ENCODE measurements at places on chromosomes 7 and 10.
A peak's percentile ranks its signal among the peaks of the same experiment; 100 is the strongest.

DNA sequence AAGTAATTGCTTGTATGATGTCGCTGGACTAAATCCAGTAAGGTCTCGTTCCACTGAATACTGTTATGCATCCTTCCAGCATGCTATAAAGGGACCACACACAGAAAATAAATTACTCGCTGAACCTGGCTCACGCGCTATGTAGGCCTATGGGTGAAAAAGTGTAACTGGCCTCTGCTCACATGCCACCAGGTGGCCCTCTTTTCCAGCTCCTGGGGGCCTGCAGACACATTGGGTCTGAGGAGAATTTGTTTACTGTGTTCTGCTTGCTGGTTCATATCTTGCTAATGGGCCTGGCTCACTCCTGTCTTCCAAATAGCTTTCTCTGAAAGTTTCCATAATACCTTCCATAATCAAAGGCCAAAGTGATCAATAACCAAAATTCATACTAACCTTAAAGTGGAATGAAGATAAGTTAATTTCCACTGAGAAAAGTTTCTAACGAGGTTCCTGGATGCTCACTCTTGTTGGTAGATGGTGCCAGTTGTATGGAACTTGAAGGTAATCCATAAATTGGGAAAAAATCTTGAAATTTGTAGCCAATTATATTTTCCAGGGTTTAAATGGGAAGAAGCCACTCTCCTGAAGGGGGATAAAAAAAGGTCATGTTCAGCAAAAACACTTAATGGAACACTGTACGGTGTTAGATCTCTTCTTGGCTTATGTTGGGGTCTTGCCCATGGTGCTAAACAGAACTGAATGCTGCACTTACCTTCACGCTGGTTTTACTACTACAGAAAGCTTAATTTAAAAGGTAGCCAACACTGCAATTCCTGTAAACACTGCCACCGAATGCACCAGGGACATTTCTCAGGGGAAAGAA is 27.0 kb upstream of the ZPBP start:
- DNase-seq = peak; percentile 38

- DNase-seq = no peak
These were observed 5.6 kb downstream of the SNX13 start for GRCh38 chr7:17934612-17935240.

DNA sequence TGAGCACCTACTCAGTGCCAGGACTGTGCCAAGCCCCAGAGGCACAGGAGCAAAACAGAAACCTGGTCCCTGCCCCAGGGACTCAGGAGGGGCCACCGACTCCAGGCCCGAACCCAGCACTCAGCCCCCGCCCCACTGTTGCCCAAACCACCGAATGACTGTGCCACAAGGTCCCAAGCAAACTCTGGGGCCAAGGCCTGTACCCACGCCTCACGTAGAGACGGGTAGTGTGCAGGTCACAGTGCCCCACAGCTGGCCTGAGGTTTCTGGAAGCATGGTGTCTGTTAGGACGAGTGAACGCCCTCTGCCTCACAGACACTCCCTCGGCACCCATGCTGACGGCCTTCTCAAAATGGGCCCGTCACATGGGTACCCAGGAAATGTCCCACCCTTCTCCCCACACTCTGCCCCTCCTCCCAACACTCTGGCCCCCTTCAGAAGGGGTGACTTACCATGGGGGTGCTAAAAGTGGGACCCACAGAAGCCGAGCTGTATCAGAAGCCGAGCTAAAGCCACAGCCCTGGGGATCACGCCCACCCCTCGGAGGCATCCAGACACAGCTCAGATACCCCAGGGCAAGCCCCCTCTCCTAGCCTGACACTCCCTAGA is 44.2 kb downstream of the CTBP2 start:
- no peak for DNase-seq

- peak; percentile 21 for DNase-seq
These were observed 66.8 kb upstream of the COL13A1 start for GRCh38 chr10:69734797-69735468.

GRCh38 chr10:122290334-122290733 is 19.2 kb downstream of the BTBD16 start:
- no peak for DNase-seq

DNA sequence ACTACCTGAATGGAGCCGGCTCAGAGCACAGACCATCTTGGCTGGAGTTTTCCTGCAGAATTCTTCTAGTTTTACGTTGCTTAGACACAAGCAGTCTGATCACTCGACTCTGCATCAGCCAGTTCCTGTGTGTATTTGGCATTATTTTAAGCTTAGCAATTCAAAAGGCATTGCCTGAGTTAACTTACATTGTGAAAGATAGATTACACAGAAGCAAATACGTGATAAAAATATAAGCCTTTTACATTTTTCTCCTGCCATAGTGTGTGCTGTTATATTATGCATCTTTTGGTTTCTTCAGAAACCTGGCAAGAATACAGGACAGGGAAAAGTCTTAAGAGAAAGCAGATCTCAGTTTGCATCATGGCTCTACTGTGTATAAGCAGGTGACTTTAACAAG is 98.1 kb downstream of the LRRC4 start:
- DNase-seq = no peak

- DNase-seq = no peak
These were observed 90.4 kb downstream of the ZMIZ1 start for GRCh38 chr10:79159141-79159651.

- DNase-seq = no peak
These were observed 36.0 kb upstream of the DGKI start for GRCh38 chr7:137882806-137883205.

GRCh38 chr7:44561962-44562621 is 11.6 kb downstream of the DDX56 start:
- peak; percentile 45 for DNase-seq

DNA sequence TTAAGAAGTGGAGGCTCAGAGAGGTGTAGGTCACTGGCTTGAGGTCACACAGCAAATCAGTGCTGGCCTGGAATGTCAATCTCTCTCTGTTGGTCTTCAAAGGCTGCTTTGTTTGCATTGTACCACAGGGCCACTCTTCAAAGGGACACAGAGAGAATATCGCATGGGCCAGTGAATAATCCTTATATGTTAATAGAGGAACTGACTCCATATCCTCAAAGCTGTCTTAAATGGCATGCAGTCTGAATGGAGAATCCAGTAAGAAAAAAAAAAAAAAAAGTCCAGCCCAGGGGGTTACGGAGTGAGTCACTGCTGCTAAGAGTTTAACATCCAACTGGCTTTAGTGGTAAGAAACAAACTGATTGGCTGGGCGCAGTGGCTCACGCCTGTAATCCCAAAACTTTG is 54.1 kb downstream of the NRAP start:
- DNase-seq = no peak

- no peak for DNase-seq
These were observed 7.2 kb downstream of the FAM3C start for GRCh38 chr7:121388950-121389349.

- DNase-seq = no peak
These were observed 5.1 kb upstream of the GRID1 start for GRCh38 chr10:86371691-86372090.

DNA sequence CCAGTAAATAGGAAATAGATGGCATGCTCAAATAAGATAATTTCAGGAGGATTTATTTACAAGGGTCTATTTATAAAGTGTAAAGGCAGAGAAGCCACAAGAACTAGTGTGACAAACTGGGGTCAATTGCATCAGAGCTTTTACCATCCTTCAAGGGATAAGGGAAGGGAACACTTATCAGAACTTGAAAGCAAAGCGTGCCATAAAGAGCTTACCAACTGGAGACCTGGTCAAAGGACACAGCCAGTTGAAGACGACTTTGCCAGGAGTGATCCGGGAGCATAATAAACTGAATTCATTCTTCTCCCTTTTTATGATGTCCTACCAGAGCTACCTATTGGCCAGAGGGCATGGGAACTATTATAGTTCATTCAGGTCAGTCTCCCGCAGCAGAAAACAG is 3.2 kb upstream of the PPP1R3A start:
- no peak for DNase-seq

DNA sequence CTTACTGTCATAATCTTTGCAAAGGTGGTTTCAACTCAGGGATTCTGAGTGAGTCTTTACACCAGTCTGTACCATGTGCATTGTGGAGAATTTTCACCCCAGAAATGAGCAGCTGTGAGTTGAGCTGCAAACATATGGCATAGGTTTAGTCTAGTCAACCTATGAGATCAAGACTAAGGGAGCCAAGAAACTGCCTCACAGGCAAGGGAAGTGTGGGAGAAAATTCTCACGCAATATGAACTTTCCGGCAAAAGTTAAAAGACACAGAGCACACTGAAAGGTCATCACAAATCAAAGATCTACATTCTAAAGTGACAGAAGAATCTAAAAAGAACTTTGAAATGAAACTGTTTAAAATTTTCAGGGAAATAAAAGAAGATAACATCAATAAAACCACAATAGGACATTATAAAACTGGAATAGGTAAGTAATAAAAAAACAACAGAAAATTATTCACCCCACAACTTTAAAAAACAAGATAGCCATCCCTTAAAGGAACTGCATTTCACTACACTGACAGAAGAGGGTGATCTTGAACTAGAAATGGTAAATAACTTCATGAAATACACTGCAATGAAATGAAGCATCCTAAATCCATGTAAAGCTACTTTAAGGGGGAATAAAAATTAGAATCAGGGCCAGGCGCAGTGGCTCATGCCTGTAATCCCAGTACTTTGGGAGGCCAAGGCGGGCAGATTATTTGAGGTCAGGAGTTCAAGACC is 63.5 kb downstream of the LGI1 start:
- peak; percentile 38 for DNase-seq

DNA sequence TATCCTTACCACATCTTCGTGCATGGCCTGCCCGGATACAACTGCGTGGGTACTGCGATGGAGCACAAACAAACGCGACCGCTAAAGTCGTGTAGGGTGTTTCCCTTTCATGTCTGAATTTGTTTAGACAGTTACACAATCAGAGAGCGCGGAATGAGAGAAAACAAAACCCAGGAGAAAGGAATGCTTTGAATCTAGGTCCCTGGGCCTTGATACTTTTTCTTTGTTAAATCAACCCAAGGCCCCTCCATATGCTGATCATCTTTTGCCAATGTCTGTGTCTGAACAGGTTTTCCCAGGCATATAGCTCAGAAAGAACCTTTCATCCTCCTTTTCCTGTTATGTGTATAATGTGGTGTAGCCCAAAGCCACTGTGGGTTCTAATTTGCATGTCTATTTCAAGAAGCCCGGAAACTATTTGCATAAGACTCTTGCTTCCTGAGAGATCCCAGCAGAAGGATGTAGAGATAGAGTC is 145.8 kb downstream of the FRMD4A start:
- peak; percentile 8 for DNase-seq

GRCh38 chr7:30928254-30928872 is 16.7 kb downstream of the AQP1 start:
- DNase-seq = no peak

DNA sequence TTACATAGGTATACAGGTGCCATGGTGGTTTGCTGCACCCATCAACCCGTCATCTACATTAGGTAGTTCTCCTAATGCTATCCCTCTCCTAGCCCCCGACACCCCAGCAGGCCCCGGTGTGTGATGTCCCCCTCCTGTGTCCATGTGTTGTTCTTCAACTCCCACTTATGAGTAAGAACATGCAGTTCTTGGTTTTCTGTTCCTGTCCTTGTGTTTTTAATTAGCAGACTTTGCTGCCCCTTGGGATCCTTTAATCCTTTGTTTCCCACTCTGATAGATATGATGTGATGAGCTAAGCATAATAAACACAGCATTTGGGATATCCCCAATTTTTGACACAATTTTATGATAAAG is 71.1 kb upstream of the PALS2 start:
- DNase-seq = no peak

- DNase-seq = no peak
These were observed 10.7 kb downstream of the CRYGN start for GRCh38 chr7:151429237-151429559.

- no peak for DNase-seq
These were observed 317.4 kb upstream of the SP8 start for GRCh38 chr7:21104124-21104500.

DNA sequence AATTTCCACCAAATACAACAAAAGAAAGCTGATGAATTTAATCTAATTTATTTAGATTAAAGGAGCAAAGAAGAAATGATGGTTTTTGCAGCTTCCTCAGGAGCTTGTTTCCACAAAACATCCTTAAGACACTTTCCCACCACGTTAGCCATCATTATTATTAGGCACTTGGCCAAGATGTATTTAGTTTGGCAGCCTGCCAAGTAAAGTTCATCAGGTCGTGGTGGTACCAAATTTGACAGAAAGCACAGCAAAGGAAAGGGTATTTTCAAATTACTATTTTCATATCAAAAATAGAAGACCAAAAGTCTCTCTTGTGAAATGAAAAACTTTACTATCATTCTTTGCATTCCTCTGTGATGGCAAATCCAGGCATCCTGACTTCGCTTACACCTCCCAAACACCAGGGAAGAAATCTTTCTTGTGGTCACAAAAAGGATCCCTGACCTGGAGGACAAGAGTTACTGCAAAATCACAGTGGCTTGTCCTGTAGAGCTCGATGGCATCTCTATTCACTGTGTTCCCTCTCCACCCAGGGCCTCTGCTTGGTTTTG is 123.1 kb upstream of the INHBA start:
- no peak for DNase-seq

- no peak for DNase-seq
These were observed 123.2 kb downstream of the SLC16A9 start for GRCh38 chr10:59586407-59586891.

- DNase-seq = no peak
These were observed 26.0 kb downstream of the GNA12 start for GRCh38 chr7:2818121-2818520.

DNA sequence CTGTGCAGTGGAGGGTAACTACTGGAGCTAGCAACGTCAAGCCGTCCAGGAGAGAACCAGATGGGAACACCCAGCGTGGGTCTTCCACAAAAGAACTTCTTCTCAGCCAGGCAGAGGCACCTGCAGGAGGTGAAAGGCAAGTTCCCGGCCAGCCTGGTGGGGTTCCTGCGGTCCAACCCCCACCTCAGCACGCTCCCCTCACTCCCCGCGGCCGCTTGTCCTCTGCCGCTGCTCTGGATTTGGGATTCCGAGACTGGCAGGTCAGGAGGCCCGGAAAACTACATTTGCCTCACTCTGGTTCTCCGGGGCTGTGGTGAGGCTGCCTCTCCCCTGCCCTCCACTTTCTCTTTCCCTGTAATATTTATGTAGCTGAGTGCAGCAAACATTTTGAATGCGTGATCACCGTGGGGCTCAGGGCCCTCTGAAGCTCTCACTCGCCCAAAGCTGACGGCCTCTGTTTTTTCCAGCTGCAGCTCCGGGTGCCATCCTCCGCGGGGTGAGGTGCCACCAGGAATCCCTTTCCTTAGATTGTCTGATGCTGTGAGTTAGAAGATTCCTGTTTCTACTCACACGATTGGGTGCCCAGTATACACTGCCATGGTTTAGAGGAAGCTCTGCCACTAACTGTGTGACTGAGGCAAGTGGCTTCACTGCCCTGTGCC is 366.9 kb downstream of the DNAJB6 start:
- no peak for DNase-seq

- no peak for DNase-seq
These were observed 55.4 kb downstream of the DYNC2I1 start for GRCh38 chr7:158911734-158912133.

GRCh38 chr7:99393355-99394187 is 14.8 kb downstream of the PDAP1 start:
- no peak for DNase-seq

GRCh38 chr10:133163889-133164815 is 4.1 kb downstream of the KNDC1 start:
- DNase-seq = no peak
